ENCODE measurements at places on chromosomes 5 and 9.

GRCh38 chr5:159135896-159136531 is 36.3 kb upstream of the EBF1 start:
- DNase-seq, result no peak

DNA sequence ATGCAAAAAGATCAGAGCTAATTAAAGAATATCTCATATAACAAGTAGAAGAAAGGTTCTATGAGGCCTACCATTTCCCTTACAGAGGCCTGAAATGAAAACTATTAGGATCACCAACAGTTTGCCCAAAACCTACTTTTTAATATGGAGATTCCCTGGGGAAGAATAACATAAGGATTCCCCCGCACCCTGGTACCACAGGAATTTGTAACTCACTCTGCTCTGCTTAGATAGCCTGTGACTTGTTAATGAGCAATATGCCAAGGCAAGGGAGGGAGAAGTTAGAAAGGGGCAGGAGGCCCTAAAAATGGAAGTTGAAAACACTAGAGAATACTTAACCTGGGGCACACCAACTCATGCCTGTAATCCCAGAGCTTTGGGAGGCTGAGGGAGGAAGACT is 107.0 kb downstream of the CDH6 start:
- no peak for DNase-seq

GRCh38 chr9:8156346-8156745 is 356.8 kb upstream of the DMAC1 start:
- no peak for DNase-seq

DNA sequence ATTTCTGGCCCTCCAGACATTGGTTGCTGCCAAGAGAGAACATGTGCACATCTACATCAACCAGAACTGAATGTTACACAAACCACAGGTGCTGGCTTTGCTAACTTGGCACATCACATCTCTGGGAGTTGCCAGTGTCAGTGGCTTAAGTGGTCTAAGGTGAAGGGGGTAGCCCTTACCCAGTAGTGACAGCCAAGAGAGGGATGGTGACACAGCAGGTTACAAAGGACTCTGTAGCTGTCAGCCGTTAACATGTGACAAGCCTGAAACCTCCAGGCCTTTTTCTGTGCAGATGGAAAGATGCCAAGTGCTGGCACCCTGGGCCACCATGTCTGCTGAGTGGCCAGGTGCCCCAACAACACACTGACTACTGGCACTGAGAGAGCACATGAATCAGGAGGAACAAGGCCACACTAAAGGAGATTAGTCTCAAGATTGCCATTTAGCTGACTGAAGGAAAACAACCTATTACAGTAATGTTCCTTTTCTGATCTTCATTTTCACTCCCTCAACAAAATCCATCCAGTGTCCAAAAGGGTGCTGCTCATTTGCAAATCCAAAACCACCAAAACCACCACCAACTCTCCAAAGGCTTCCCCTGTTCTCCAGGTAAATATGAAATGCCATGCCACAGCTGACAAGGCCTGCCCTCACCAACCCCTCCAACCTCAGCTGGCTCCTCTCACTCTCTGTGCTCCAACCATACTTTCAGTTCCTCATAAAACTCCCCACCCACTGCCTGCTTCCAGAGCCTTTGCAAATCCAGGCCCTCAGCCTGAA is 20.2 kb downstream of the SIL1 start:
- peak; percentile 15 for DNase-seq

GRCh38 chr5:111739416-111739815 is 17.6 kb downstream of the NREP start:
- DNase-seq, result no peak

DNA sequence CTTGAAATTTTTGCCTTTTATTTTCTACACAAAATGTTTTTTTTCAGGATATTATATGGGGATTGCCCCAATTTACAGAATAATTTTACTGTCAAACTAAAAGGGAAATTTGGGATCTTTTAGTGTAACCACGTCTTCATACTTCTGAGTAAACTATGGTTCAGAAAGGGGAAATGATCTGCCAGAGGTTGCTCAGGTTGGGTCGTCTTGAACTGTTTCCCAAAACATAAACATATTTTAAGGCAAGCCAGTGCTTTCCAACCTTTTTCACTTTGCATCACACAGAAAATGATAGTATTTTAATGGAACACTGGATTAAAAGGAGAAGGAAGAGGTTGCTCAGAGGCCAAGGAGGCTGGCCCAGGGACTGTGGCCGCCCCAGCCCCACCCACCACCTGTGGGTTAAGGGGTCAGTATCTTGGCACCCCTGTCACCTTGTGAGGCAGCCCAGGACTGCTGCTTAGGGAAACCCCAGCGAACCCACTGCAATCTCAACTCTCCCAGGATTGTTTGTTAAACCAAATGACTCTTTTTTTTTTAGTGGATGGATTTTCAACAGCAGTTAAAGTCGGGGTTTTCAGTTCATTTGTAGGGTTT is 142.7 kb upstream of the DHFR start:
- no peak for DNase-seq

- DNase-seq, result peak; percentile 8
These were observed 56.8 kb downstream of the FGF10 start for GRCh38 chr5:44332285-44332971.

- DNase-seq, result no peak
These were observed at the start of gene PFN3 for GRCh38 chr5:177399997-177400868. Gene PFN3, minus strand, starts transcription at chr5:177400661. Its CDS starts 85 bp downstream, at chr5:177400576.

GRCh38 chr5:165349735-165350134 is 1844.3 kb downstream of the MAT2B start:
- DNase-seq, result no peak

GRCh38 chr5:67190410-67190809 is 6.2 kb downstream of the CD180 start:
- no peak for DNase-seq

DNA sequence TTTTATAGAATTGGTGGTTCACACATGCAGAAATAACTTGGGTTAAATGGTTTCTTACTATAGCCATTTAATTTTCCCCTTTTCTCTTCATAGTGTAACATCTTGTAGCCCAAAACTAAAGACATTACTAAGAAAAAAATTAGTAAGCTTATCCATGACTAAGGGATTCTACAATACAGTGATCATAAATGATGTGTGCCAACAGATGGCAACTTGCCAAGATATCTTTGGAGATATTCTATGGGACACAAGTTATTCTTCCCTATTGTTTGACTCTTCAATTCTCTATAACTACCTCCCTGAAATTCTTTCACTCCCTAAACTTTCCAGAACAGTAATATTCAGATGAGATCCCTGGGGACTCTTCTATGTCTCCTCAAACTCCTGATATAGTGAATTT is 580.6 kb downstream of the PTPRD start:
- no peak for DNase-seq

- DNase-seq, result no peak
These were observed 53.0 kb upstream of the CNTLN start for GRCh38 chr9:17081814-17082213.

DNA sequence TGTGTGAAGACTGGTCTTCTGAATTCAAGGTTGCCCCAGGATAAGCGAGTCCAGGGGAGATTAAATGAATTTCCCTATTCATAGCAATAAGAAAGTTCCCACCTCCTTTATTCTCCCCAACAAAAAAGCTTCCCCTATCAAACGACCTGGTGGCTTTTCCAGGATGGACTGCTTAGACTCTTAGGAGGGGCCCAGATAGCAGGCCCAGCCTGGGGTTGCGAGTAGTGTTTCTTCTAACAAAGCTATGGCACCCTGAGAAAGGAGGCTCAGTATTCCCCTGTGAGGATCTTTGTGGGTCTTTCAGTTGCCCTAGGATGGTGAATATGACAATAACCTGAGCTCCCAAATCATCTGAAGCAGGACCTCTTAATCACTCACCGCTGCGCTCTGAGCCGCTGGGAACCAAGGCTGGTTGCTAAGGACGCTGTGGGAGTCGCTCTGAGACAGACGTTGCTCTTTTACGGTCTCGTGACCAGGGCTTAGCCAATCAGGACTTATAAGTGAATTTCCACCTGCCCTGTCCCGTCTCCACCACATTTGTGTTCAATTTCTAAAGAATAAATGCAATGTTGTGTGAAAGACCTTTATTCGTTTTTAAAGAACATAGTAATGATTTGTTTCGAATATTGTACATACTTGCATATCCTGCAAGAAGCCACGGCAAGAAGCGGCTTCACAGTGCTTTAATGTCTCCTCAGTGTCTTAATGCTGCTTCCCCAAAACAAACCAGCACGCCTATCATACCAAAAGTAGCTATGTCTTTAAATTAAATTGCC is at the start of gene TMEM232:
Gene TMEM232, minus strand, starts transcription at position 423 of the 776 bp plus-strand sequence. CDS start 59,319 bp downstream, outside the sequence.
- DNase-seq, result peak; percentile 77

- no peak for DNase-seq
These were observed 88.7 kb downstream of the SYK start for GRCh38 chr9:90890146-90890810.

GRCh38 chr5:158486566-158486965 is 613.1 kb downstream of the EBF1 start:
- no peak for DNase-seq

DNA sequence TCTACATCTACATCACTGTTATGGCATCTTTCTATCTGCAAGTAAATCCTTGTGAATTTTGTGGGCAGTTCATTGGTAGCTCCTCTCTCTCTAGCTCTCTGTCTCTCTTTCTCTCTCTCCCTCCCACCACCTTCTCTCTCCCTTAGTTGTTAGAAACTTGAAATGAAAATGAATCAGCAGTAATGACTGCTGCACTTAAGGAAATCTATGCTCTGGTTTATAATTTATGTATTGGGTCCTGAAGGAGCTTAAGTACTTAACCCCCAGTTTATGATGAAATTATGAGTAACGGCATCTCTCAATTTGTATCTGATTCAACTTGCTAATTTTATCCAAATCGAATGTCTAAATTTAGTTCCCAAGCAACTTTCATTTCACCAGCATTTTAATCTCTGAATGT is 52.0 kb upstream of the PTGER4 start:
- DNase-seq, result no peak

- no peak for DNase-seq
These were observed 75.4 kb upstream of the SELENOP start for GRCh38 chr5:42887097-42887496.

Measured in germinal center (tissue), 1 donor.